ENCODE measurements at places on chromosomes 11 and 22. TPM values are rescaled to one million over a fixed set of nuclear protein-coding genes. Genes with fewer than 3 reads are reported as not detected.

The HBG1 gene
- not detected for total RNA-seq

The RBMXL2 gene
- total RNA-seq, result not detected

The GRAMD1B gene
- 4.1 TPM for total RNA-seq

The IGLL5 gene
- total RNA-seq, result not detected

The FDX1 gene
- 16.6 TPM for total RNA-seq

The TMEM121B gene
- 0.15 TPM for total RNA-seq

The APOA5 gene
- not detected for total RNA-seq

Measured in epithelial cell of umbilical artery (primary cell).